ENCODE measurements at places on chromosomes 5 and 9.

DNA sequence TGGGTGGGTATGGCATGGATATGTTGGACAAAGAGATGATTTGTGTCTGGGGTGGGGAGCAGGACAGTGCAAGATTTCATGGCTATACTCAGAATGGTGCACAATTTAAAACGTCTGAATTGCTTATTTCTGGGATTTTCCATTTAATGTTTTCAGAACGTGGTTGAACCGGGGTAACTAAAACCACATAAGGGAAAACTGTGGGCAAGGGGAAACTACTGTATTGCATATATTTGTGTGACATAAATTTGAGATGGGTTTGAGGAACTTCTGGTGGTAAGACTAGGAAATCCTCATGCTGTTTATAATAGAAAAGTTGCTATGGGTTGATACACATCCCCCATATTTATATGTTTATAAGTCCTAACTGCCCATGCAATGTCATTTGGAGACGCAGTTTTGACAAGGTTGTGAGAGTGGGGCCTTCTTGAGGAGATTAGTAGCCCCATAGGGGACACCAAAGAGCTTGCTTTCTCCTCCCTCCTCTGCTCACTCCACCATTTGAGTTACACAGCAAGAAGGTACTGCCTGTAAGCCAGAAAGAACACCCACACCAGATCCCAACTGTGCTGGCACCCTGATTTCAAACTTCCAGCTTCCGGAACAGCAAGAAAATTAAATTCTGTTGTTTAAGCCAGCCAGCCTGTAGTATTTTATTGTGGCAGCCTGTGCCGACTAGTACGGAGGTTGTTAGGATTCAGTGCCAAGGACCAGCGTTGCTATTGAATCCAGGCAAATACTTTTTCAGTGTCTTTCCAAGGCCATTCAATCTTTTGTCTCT is 2118.9 kb downstream of the MAT2B start:
- DNase-seq = no peak

GRCh38 chr5:74762599-74762998 is 4.3 kb downstream of the GFM2 start:
- no peak for DNase-seq

DNA sequence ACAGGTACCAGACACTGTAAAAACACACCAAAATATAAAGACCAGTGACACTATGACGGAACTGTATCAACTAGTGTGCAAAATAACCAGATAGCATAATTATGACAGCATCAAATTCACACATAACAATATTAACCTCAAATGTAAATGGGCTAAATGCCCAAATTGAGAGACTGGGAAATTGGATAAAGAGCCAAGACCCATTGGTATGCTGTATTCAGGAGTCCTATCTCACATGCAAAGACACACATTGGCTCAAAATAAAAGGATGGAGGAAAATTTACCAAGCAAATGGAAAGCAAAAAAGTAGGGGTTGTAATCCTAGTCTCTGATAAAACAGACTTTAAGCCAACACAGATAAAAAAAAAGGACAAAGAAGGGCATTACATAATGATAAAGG is 416.3 kb upstream of the ZNF608 start:
- no peak for DNase-seq

DNA sequence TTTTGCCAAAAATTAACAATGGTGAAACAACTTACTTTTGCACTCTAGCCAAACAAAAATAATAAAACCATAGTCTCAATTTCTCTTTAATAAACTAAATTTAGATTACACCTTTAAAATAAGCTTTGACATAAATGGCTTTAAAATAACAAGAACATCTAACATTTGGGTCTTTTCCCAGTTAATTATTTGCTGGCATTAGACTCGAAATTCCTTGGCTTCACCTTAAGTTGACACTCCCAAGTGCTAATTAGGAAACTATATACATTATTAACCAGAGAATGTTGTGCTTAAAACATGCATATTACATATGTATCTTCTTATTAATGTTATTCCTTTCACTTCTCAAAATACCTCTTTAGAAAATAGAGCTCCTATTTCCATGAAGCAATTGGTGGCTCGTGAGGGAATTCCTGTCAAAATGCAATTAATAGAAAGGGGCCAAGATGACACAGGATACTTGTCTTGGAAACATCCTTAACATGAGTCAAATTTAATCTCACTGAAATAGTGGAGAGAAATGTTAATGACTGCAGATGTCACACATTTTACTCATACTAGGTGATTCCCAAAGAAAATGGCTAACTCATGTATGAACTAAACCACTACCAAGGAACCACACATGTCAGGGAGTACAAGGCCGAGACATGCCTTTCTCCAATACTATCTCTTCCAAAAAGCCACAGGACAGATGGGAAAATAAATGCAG is 932.9 kb upstream of the DMAC1 start:
- DNase-seq = no peak

GRCh38 chr9:19162956-19163355 is 35.7 kb upstream of the PLIN2 start:
- no peak for DNase-seq

DNA sequence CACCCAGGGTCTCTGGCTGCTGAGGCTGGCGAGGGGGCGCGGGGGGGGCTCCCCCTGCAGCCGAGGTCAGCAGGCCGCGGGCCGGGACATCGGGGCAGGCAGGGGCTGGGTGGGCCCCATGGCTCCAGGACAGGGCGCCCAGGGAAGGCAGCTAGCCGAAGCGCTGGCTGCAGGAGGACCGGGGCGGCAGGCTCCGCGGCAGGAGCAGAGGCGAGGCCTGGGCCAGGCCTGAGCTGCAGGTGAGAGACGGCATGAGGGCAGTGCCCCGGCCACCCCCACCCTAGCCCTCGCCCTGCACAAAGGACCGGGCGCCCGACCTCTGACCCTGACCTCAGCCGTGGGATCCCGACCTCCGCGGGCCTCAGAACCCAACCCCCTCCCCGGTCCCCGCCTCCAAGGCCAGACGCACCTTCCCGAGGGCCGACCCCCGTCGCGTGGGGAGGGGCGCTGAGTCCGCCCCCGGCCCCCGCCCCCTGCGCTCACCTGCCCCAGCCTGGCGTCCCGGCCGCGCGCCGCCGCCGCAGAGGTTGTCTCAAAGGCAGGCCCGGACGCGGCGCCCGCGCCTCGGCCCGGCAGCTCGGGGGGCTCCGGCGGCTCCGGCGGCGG is 431 bp downstream of the RNF208 start:
- no peak for DNase-seq

GRCh38 chr5:118565335-118565971 is 422.9 kb downstream of the DTWD2 start:
- DNase-seq = no peak

GRCh38 chr5:124744170-124744971 is 2.1 kb downstream of the ZNF608 start:
- DNase-seq = peak; percentile 58

- DNase-seq = no peak
These were observed 27.3 kb downstream of the SCGB3A1 start for GRCh38 chr5:180563994-180564393.
